ENCODE measurements at places on chromosomes 2 and 18.

DNA sequence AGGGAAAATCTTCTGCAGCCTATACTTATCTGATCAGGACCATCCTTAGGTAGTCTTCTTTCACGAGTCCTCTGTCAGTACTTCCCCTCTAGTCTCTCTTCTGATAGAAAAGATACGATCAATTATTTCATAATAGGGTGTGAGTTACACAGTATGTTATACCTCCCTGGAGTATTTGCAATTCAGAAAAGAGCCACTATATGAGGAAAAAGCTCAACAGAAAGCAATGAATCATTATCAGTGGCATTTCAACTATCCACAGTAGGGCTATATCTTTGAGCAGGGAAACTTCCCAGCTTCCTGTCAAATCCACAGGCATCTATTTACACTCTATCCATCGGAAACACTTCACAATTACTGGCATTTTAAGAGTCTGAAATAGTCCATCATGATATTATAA lies 105.3 kb upstream of the ACVR2A start:
- DNase-seq, result no peak

DNA sequence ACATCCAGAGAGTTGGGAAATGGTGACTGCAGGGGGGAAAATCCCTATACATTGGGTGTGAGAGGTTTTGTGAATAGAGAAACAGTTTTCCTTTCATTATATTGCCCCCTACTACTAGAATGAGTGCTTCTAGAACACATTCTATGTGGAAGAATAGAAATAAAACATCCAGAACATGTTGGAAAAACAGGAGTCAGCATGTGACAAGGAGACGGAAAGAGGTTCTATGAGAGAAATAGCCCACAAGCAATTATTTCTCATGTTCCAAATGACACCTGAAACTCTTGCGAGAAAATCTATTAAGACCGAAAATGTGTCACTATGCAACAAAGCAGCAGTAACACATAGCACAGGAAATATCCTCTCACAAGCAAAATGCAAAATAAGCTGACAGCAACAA lies 202.7 kb upstream of the SPOPL start:
- DNase-seq, result no peak

GRCh38 chr2:210092791-210093190 lies 78.4 kb downstream of the KANSL1L start:
- DNase-seq, result no peak

GRCh38 chr2:1793868-1794445 lies 49.6 kb upstream of the PXDN start:
- DNase-seq, result no peak

DNA sequence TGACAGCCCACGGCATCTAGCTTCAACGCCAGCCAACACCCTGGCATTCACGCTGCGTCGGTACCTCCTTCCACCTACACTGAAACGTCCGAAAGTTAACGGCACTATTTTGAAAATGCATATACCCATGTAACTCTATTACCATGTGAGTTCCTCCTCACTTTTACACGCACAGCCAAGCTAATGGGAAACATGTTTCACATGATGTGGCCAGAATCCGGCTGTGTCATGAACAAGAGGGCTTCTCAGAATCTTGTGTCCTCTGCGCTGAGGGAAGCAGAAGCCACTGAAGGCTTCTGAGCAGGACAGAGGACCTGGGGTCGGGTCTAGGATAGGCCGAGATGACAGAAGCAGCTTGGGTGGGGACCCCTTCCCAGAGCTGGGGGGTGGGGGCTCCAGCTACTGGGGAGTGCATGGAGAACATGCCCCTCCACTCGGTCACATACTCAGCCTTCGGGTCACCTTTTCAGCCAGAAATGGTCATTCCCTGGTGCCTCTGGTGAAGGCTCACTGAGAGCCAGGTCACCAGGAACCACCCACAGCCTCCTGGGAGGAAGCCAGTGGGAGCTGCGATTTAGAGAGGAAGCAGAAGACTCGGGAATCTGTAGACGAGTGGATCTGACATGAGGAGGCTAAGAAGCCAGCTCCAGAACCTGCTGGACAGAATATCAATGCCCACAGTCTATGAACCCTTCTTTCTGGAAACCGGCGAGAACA lies 41.5 kb downstream of the HDAC4 start:
- no peak for DNase-seq

GRCh38 chr2:234805836-234806235 lies 146.0 kb upstream of the SH3BP4 start:
- no peak for DNase-seq

- DNase-seq, result no peak
Measured at GRCh38 chr2:133433455-133434451, 134.5 kb downstream of the NCKAP5 start.

- no peak for DNase-seq
Measured at GRCh38 chr2:133658020-133658903, 90.0 kb upstream of the NCKAP5 start.

GRCh38 chr2:218284106-218284811 lies 8.0 kb downstream of the TMBIM1 start:
- DNase-seq, result no peak

DNA sequence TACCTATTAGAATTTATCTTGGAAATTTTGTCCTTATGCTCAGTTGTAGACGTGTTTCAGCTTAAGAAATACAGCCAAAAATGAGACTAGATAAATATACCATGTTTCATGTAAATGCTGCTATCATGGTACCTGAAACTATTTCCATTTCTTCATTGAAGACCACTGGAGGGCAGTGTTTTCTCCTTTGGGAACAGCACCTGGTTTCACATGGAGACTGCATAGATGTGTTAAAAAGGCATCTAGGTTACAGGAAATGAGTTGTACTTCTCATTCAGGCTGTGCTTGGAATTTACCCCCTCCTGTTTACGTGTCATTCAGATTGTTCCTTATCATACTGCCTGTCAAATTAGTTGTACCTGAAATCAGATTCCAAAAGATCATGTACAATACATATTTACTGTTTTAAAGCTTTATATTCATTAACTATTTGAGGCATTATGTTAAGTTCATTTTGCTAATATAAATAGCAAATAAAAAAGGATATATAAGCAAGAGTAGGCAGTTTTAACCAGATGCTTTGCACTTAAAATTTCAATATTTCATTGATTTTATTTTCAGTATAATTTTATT lies 57.3 kb upstream of the PSMD14 start:
- DNase-seq, result peak; percentile 49

DNA sequence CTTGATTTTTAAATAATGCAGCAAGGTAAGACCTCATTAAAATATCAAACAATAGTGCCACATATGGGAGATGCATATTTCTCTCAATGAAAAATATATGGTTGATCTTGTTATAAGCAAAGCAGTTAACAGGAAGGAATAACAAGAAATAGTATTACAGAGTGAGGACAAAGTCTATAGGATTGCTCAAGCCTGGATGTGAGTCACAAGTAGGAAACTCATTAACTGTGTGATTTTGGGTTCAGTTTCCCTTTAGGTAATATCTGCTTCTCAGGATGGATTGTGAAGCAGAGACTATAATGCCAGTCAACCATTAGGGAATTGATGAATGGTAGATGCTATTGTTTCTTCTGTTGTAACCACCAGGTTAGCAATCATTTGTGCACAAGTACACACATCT lies 42.9 kb upstream of the SPHKAP start:
- no peak for DNase-seq

GRCh38 chr2:171522052-171522787 lies at the start of gene CYBRD1:
Gene CYBRD1, plus strand, starts transcription at chr2:171522474. Its CDS starts 72 bp downstream, at chr2:171522546.
- peak; percentile 18 for DNase-seq

GRCh38 chr2:163077241-163077640 lies 238.7 kb upstream of the KCNH7 start:
- DNase-seq, result no peak

GRCh38 chr2:110737783-110738182 lies 5.4 kb downstream of the ACOXL start:
- no peak for DNase-seq

DNA sequence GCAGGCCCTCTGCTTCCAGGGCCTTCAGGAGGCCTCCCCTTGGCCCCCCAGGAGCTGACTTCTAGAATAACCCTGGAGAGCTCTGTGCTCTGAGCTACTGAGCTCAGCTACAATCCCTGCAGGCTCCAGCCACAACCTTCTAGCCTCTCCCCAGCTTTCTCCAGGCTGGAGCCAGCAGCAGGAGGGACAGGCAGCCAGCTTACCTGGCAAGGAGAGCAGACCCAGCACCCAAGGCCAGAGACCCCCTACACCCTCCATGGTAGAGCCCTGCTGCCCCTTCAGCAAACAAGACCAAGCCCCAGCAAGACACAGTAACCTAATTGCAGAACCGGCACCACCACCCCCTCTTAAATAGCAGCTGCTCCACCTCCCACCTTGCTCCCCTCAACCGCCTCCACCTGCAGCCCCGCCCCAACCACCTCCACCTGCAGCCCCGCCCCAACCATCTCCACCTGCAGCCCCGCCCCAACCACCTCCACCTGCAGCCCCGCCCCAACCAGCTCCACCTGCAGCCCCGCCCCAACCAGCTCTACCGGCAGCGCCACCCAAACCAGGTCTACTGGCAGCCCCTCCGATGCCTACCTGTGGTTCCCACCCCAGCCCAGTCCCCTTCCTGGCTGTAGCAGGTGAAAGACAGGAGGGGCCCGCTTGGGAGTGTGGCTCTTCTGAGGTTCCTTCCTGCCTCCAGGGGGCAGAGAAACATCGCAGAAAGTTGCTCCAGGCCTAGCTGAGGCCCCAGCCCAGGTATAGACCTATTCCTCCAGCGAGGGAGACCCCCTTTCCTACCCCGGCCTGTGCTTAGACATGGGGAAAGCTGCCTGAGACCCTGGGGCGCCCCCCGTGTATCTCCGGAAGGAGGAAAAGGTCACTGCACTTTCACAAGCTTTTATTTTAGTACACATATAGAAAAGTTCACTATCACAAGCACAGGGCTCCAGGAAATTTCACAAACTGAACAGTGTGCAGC lies at the start of gene ASTL:
Gene ASTL, minus strand, starts transcription at position 324 of the 967 bp plus-strand sequence. Its CDS starts 66 bp downstream, at position 258.
- peak; percentile 69 for DNase-seq

DNA sequence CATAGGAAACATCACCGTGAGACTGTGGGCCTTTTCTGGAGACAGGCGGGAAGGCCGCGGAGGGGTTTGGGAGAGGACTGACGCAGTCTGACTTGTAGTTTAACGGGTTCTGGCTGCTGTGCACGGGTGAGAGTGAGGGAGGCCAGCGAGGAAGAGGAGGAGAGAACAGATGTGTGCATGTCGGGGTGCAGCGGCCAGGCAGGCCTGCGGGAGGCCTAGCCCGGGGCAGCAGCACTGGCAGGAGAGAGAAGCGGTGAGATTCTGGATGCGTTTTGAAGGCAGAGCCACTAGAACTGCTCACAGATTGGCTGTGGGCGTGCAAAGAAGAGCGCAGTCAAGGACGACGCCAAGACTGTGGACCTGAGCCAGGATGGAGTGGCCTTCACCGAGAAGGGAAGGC lies 53.9 kb downstream of the PTGR3 start:
- DNase-seq, result no peak

DNA sequence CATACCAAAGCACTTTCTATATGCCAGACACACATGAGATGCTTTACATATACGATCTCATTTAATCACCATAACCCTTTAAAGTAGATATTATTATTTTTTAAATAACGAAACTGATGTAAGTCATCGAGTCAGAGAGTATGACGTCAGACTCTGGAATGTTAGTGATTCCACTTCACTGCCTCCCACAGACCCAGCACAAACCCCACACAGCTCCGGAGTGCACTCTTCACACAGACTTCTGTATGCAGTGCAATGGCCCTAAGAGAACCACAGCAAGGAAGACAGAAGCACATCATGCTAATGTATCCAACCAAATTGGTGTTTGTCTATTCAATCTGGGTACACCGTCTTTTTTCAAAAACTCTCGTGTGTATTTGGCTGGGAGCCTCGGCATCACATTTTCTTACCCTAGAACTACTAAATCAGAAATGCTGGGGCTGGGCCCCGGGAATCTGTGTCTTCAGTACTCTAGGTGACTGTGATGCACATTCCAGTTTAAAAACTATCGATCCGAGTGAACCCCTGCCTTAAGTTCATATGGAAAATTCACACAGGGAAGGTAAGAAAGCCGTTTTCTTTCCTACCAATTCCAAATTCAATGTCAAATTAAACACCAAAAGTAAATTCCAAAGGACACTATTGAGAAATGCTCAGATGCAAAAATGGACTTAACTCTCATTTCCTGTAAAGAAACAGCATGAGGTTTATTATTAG lies 117.7 kb upstream of the ACVR1C start:
- no peak for DNase-seq

GRCh38 chr2:200199576-200200263 lies 106.8 kb upstream of the SPATS2L start:
- DNase-seq, result no peak

DNA sequence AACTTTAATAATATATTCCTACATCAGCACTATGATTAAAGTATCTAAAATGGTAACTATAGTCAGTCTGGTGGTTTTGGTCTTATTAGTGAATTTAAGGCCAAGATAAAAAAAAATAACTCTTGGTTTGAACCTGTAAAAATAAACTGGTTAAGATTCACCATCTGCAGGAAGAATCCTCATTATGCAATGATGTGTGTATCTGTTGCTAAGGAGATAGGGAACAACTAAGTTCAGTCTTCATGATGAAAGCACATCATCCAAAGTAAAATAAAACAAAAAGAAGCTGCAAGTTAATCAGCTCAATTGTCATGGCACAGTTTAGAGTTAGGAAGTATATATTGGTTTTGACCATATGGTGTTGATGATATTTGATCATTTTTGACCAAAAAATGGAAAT lies 466.0 kb downstream of the NYAP2 start:
- DNase-seq, result no peak

DNA sequence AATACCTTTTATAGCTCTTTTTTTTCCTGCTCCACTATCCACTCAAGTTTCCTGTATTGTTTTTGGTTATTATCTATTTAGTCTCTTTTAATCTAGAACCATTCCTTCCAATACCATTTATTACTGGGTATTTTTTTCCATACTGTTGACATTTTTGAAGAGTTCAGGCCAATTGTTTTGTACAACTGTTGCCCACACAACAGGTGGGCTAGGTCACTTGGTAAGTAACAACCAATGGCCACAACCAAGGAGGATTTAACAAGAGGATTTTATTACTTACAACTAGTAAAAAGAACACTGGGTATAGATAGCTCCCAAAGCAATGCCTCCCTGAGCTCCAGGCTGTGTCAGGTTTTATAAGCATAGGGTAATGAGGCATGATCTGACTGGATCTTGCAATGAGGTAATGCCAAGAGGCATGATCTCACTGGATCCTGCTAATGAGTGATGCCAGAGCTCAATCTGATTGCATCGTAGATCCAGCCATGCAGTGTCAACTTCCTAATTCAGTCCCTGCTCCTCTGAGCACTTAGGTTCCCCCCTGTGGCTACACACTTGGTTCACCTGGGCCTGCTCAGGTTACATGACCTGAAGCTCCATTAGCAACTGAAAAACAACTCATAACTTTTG lies 7.1 kb upstream of the CEP68 start:
- DNase-seq, result no peak

GRCh38 chr2:8681786-8682692 lies at the start of gene ID2:
Gene ID2, plus strand, starts transcription at chr2:8682056. Its CDS starts 110 bp downstream, at chr2:8682166.
- peak; percentile 100 for DNase-seq

Measured in germinal center (tissue), 1 donor.